H1 (cell line): ENCODE measurements at places on chromosomes 6 and 20.

- DNase-seq, result no peak
Measured at GRCh38 chr6:116424001-116424400, 37.2 kb upstream of the CALHM6 start.

DNA sequence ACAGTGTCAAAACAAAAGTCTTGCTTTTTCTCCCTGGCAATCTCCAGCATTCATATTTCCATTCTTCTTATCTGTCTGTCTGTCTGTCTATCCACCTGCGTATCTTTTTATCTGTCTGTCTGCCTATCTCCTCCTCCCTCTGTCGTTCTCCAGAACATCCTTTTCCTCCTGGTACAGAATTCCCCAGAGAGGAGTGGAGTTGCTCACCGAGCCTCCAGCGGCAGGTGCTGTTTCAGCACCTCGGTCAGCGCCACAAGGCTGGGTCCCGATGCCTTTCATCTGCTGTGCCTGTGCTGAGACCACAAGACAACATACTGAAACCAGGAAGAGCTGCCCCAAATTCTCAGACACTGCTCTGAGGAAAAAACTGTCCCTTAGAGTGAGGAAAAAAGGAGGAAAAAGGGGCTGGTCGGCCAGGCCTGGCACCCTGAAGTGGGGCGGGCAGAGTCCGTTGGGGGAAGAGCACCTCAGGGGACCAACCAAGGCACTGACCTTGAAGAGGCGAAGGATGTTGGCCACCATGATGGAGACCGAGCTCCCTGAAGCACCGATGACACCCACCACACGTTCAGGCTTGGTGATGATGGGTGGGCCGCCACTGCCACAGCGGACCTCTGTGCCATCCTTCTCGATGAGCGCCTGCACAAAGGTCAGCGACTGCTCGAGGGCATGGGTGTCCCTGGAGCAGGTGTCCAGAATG lies 13.3 kb downstream of the GRM4 start:
- no peak for DNase-seq

DNA sequence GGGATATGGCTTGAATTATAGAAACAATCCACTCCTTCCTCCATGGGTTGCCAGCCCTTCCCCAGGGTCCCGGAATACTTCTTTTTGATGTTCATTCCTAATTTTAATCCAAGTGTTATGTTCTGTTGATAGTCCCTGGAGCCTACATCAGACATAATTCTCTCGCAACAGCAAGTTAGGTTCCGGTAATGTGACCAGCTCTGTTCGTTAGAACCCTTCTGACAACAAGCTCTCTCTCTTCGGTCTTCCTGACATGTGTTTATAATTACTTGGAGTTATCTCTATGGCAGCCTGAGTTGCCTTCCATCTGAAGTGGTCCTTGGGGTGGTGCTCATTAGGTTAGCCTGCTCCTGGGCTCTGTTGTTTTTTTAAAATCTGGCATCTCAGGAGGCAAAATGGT lies 506.9 kb upstream of the JARID2 start:
- no peak for DNase-seq

- no peak for DNase-seq
Measured at GRCh38 chr20:41306061-41306727, 11.3 kb downstream of the ZHX3 start.
